ENCODE measurements at places on chromosomes 12 and 14.

DNA sequence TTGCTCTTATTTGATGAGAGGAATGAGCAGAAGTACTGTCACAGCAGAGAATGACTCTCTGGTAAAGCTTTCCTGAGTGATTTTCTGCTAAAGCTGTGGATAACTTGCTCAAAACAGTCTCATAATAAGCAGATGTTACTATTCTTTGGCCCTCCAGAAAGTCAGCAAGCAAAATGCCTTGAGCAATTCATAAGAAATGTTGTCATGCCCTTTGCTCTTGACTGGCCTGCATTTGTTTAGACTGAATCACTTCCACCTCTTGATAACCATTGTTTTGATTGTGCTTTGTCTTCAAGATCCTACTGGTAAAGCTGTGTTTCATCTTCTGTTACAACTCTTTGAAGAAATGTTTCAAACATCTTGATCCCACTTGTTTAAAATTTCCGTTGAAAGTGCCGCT, 457.9 kb upstream of the FOXG1 start:
- DNase-seq, result no peak

- no peak for DNase-seq
These were observed 92.3 kb upstream of the BTG1 start for GRCh38 chr12:92237762-92238523.

DNA sequence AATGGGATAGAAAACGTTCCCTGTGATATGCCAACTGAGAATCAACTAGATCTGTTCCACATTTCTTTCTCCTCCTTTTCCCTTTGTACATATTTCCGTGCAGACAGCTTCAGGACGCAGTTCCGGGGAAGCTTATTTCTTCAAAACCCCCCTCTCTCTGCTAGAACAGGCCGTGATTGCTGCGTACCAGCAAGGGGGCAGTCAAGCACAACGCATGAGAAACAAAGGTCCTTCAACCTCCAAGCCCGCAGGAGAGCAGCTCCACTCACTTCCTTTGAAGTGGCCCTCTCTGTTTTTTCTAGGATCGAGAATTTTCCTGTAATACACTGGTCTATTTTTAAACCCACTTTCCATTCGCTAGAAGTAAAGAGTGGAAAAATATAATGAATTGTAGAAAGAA, 80.8 kb downstream of the ZNF664 start:
- no peak for DNase-seq

DNA sequence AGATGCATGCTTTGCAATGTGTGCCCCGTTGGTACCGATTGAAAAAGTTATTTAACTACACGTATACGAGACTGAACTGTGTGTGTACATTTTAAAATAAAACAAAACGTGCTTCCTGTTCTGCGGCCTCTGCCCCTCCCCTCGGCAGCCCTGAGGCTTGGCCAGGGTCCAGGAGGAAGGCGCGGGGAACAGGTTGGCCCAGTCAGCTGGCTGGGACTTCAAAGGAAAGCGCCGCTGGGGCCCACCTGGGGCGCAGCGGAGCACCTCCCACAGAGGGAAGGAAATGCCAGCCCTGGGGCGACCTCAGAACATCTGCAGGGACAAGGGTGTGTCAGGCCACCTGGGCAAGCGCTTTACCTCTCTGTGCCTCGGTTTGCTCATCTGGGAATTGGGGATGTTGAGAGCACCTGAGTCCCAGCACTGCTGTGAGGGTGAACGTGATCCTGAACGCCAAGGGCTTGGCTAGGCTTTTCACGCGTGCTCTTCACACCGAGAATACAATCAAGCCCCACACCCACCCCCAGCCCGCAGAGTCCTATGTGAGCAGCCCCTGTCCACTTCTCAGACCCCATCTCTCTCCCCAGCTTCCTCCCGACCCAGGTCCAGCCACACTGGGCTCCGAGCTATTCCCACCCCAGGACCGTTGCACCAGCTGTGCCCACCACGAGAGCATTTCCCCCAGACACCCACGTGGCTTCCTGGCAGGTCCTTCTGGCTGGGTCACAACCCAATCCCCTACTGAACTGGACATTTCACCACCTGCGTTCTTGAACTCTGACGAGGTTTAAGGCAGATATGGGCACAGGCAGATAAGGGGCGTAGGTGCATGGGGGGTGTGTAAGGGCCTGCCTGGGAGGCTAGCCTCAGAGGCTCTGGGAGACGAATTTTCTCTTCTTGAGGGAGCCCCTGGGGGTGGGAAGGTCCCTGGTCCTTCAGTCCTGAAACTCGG, 41.9 kb upstream of the NCOR2 start:
- DNase-seq, result no peak

GRCh38 chr14:30355431-30355913, 203.5 kb upstream of the G2E3 start:
- no peak for DNase-seq

DNA sequence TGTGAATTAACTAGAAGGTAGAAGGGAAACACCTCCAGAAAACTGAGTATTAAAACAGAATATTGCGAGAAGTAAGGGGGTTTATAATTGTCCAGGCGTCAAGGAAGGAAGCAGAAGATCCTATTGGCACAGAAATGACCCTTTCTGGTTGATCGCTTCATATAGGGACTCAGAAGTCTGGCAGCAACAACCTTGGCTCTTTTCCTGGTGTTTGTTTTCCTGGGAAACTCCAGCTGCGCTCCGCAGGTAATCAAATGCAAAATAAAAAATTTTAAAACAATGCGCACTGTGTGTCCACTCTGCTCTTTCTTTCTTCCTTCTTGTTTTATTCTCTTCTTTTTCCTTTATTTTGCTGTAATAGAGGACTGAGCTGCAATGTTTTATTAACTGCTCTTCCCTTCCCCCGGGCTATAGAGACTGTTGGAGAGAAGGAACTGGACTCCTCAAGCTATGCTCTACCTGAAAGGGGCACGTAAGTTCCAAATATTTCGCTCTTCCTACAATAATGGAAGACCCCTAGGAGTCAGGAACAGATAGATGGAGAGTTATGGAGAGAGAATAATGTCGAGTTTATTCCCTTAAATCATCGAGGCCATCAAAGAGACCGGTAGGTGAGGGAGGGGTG, 737 bp downstream of the SPX start:
- no peak for DNase-seq

- no peak for DNase-seq
These were observed 169.9 kb upstream of the HIF1A start for GRCh38 chr14:61525293-61526011.
